ENCODE measurements at places on chromosomes 2 and 18.

- DNase-seq = no peak
These were observed 303.9 kb upstream of the KCNJ3 start for GRCh38 chr2:154394600-154394999.

DNA sequence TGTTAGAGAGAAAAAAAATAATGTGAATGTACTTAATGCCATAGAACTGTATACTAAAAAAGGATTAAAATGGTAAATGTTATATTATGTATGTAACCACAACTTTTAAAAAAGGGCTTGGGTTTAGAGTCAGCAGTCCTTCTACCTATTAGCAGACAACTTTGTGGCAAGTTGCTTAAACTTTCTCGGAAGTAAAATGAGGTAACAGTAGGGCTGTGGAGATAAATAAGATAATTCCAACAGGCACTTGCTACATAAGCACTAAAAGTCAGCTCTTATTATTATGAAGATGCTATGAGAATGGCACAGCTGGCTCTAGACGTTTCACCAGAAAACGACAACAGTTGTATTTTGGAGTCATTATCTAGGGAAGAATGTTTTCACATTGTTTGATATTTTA is 31.3 kb downstream of the AAK1 start:
- no peak for DNase-seq

- no peak for DNase-seq
These were observed 1072.4 kb upstream of the ZEB2 start for GRCh38 chr2:145592361-145592760.

DNA sequence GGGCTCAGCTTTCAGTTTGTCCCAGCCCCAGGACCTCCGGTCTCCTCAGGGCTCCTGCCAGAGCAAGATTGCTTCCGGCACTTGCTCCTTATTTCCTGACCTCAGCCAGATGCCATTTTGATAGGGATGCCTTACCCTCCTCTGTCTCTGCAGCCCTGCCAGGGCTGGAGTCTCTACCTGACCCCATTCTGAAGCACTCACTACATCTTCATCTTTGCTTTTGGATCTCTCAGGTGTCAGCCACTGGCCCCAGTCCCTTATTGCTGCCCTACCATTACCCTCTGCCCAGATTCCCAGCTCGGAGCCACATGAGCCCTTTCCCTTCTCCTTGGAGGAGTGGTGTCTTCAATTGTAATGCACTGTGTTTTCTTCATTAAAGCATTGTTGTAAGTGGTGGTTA is 17.1 kb downstream of the OSBPL6 start:
- no peak for DNase-seq

DNA sequence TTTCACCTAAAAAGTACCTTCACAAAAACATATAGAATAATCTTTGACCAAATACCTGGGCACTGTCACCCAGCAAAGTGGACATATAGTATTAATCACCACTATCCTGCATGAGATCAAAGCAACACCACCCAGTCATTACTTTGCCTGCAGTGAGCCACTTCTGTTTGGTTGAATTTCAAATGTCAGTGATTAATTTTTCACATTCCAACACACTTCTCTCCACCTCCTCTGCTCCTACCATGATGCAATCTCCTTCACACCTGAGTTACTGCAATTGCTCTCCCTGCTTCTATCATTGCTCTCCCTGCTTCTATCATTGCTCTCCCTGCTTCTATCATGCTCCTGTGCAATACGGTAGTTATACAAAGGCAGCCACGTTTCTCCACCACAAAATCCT is 106.1 kb upstream of the NETO1 start:
- no peak for DNase-seq
